T-cell (primary cell): ENCODE measurements at places on chromosomes 16 and 17.

DNA sequence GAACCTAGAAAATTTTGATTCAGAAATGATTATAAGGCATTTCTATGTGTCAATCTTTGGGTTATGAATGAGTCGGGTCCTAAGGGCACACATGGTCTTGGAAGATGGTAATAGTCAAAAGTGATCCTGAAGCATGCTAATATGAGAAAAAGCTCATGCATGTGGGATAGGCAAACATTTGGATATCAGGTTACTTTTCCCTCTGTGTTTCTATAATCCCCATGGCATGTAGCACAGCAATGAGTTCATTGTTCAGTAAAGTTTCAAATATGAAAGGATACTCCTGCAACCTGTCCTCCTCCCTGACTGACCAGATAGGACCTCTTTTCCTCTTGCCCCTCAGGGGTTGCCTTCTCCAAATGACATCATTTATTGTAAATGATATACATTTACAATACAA is 249.9 kb upstream of the MON1B start:
- no peak for DNase-seq

DNA sequence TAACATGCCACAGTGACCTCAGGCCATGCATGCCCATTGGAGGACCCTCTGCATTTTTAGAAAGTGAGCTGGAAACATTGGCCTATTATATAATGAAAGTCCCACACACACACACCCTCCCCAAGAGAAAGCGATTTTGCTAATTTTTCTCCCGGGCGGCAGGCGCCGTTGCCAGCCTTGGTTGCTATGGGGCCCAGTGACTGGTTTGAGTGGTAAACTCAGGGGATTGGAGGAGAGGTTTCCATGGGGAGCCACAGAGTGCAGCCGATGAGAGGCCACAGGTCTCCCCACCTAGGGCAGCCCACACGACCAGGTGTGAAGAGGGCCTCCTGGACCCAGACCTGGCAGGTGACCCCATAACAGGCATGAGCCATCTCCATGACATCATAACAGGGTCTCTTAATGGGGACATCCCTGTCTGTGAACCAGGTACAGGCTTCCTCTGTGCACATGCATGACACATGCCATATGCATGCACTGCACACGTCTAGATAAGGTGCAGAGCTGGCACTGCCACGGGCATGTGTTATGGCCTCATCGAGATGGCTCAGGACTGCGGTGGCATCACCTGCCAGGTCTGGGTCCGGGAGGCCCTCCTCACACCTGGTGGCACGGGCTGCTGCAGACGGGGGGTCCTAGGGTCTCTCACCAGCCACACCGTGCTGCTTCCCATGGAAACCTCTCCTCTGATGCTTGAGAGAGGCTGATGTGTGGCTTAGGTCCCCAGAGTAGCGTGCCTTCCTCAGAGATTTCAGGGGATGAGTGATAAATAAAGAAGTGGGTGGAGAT is 144.1 kb downstream of the RBFOX3 start:
- DNase-seq = no peak

DNA sequence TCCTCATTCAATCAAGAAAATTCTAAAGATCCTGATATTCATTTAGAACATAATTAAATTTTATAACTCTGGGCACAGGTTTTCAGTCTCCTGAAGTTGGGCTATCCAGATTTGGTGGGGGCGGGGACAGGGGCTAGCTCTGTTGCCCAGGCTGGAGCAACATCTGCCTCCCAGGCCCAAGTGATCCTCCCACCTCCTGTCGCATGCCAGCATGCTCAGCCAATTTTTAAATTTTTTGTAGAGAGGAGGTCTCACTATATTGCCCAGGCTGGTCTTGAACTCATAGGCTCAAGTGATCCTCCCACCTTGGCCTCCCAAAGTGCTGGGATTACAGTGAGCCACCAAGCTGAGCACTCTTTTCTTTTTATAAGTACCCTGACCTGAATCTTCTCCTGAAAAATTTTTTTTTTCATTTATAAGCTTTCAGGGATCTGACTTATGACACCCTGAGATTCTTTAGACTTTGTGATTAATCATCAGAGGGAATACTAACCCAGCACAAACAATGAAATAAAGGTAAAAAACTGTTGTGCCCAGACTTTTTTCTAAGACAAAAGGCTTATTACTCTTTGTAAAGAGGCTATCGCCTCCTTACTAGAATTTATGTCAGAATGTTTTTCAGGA is 62.6 kb downstream of the TUBD1 start:
- DNase-seq = no peak

DNA sequence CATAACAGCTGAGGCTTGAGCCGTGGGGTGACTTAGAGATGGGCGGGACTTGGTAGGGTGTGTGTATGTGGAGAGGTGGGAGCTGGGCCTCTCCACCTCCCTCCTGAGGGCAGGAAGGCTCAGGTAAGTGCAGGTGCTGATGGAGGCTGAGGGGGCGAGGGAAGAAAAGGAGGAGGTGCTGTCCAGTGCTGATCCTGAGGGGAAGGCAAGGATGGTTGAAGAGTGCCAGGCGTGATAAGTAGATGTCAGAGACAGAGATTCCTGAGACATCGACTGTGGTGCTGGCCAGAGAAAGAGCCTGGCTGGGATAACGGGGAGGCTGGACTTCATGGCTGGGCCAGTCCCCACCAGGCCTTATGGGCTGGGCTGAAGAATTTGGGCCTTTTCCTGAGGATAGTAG is 159.1 kb downstream of the SDK2 start:
- no peak for DNase-seq

DNA sequence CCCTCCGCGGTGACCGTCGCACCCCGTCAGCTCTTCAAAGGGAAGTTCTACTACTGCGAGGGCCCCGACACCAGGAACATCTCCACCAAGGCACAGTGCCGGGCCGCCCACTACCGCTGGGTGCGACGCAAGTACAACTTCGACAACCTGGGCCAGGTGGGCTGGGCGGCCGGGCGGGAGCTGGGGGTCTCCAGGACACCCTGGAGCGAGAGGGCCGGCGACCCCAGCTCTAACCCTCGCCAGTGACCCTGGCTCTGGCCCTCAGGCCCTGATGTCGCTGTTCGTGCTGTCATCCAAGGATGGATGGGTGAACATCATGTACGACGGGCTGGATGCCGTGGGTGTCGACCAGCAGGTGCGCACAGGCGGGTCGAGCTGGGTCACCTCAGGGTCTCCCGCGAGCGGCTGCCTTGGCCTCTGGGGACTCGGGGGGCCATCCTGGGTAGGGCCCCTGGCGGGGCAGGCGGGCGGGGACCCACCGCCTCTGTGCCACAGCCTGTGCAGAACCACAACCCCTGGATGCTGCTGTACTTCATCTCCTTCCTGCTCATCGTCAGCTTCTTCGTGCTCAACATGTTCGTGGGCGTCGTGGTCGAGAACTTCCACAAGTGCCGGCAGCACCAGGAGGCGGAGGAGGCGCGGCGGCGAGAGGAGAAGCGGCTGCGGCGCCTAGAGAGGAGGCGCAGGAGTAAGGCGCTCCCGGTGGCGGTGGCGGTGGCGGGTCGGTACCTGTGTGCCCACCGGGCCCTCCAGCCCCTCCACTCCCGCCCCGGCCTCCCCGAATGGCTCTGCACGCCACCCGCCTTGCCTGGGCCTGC is 13.4 kb downstream of the TPSG1 start:
- DNase-seq = no peak

GRCh38 chr16:3816326-3816725 is 64.2 kb downstream of the CREBBP start:
- no peak for DNase-seq

GRCh38 chr16:67053767-67054334 is 24.9 kb downstream of the CBFB start:
- no peak for DNase-seq

GRCh38 chr17:76085731-76086366 is 6.9 kb downstream of the ZACN start:
- DNase-seq = no peak

DNA sequence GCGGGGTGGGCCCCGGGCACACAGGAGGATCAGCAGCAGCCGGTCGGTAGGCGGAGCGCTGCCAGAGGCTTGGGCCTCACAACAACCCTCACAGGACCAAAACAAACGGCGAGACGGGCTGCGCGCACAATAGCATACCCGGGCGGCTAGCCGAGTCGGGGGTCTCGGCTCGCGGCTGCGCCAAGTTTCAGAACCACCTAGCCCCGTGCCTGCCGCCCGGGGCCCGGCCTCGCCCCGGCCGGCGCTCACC is 732 bp downstream of the ULK2 start:
- DNase-seq = peak; percentile 33

DNA sequence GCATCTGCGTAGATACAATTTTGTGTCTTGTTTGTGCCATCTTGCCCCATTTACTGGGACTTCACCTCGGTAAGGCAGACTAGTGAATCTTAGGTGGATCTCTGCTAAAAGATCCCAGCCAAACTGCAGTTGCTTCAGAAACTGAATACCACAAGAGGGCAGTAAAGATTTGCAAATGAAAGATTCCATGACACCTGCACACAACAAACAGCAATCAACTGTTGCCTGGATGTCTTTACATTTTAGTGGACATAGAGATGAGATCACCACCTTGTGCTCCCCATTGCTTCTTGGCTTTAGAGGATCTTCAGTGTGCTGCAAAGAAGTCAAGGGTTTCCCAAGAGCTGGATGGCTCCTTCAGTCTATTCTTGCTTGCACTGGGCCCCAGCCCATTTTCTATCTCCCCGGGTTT is 119.2 kb upstream of the CACNG5 start:
- no peak for DNase-seq

DNA sequence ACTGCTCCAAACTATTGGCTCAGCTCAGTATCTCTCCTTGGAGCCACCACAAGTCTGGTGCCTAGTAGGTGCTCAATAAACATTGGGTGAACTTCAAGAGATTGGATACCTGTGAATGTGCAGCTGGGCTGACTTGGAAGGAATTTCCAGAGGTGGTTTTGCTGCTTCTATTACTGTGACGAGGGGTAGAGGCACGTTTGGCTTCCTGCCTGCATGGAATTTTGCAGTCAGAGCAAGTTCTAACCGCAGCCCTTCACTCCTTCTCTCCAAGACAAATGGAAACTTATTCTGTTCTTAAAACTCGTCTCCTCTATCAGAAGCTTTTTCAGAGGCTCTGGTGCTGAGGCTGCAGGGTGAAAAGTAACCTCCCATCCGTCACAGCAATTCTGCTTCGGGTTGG is 342.5 kb downstream of the CPPED1 start:
- no peak for DNase-seq

- DNase-seq = no peak
These were observed 5.2 kb downstream of the PLXDC1 start for GRCh38 chr17:39146273-39146672.

DNA sequence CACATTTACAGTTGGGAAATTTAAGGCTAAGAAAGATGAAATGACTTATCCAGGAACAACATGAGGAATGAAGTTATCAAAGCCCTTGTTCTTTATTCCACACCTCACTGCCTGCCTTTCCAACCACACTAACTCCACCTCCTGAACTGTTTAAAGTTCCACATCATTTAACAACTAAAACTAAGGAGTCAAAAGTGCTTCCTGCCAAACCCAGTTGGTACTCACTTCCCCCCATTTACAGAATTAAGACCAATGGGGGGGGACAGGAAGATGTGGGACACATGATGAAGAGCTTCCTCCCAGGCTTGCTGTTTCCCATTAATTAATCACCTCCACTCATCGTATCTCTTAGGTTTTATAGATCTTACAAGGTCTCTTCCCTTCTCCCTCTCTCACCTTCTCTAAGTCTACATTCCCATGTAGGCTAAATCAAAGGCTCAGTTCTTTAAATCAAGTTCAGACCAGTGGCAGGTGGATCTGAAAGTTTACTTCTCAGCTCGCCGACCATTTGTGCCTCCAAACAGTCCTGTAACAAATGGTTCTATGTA is 19.2 kb upstream of the TMEM101 start:
- DNase-seq = no peak

- DNase-seq = peak; percentile 17
These were observed 21.8 kb downstream of the CEP131 start for GRCh38 chr17:81200695-81201580.

GRCh38 chr17:17395246-17395802 is 81.5 kb upstream of the MED9 start:
- no peak for DNase-seq

DNA sequence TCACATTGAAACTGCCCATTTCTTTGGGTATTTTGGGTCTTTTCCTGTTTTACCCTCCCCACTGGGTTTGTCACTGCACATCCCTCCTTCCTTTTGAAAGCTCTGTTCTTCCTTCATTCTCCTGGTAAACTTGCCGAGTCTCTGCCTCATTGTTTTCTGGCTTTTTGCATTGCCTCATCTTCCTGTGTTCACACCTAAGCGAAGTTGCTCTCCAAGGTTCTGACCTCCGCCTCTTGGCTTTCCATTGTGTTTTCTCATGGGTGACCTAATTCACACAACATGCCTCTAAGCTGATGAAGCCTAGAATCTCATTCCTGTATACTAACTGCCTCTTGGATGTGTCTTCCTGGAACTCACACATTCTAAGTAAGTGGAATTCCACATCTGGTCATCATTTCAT is 1096.1 kb upstream of the EEF2KMT start:
- DNase-seq = no peak

- DNase-seq = no peak
These were observed 182.6 kb downstream of the C16orf78 start for GRCh38 chr16:49556249-49556605.

GRCh38 chr17:70644096-70644495 is 474.8 kb downstream of the KCNJ2 start:
- no peak for DNase-seq

DNA sequence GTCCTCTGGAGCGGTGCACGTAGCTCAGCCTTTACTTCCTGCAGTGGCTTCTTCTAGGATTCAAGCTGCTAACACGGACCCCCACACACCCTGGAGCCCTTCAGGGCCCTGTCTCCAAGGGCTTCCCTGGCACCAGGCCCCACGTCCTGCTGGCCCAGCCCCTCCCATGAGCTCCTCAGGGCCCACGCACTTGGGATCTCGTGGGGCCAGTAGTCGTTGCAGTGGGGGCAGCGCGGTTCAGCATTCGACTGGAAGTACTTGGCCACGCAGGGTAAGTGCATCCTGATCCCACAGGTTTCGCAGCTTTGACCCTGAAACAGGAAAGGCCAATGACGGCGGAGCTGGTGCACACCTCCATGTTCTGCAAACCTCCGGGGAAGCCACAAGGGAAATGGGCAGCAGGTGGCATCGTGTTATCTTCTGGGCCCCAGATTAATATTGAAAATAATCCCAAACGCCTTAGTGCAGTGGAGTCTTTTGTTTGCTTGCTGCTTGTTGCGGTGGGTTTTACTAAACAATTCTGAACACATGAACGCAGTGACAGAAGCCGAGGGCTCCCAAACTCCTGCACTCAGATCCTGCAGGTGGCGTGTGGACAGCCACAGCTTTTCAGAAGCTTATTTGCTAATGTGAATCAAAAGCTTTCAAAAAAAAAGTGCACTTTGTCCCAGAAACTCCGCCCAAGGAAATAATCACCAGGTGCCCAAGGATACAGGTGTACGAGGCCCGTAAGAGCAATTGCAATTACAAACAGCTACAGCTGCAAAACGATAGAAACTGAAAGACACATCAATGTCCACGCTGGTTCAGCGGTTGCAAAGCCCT is 22.4 kb downstream of the KDM8 start:
- DNase-seq = no peak

DNA sequence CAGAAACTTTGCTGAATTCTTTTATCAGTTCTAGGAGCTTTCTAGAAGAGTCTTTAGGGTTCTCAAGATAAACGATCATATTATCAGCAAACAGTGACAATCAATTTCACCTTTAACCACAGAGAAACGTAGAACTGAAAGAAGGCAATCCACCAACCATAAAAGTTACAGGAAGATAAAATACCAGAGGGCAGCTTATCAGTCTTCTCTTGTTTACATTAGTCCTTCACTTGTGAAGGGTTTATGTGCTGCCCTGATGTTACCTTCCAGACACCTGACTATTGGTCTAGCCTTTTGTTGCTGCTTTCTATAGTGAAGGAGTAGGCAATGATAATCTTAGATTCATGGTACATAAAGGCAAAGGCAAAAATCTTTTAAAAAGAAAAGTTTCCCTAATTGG is 73.2 kb upstream of the EFCAB3 start:
- DNase-seq = no peak

- no peak for DNase-seq
These were observed 8.8 kb downstream of the CTRB1 start for GRCh38 chr16:75227361-75228142.
